ENCODE measurements at places on chromosomes 2 and 18.

- peak; percentile 74 for DNase-seq
Measured at GRCh38 chr2:235716875-235717496, 223.1 kb downstream of the AGAP1 start.

GRCh38 chr2:236661762-236662110, 92.1 kb downstream of the ACKR3 start:
- no peak for DNase-seq

GRCh38 chr18:74546751-74547530, 12.6 kb downstream of the CNDP1 start:
- no peak for DNase-seq

- no peak for DNase-seq
Measured at GRCh38 chr2:230913406-230914143, 11.5 kb downstream of the GPR55 start.

DNA sequence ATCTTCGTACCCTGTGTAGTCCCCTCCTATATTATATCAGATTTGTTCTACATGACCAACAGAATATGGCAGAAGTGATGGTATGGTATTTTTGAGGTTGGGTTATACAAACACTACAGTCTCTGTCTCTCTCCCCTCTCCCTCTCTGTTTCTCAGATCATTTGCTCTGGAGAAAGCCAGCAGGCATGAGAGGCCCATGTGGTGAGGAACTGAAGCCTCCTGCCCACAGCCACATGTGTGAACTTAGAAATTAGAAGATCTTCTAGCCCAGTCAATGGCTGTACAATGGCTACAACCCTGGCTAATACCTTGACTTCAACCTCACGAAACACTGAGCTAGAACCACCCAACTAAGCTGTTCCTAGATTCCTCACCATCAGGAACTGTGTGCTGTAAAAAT, 250.6 kb downstream of the SMAD2 start:
- DNase-seq: no peak

DNA sequence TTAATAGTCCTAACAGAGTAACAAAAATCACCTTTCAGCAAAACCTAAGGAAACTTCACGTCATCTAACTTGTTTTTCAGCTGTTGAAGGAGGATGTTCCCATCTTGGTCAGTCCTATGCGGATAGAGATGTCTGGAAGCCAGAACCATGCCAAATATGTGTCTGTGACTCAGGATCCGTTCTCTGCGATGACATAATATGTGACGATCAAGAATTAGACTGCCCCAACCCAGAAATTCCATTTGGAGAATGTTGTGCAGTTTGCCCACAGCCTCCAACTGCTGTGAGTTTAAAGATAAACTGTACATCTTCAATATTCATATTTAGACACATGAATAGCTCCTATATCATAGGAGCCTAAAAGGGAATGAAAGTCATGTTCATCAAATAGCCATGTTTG, 10.5 kb downstream of the COL3A1 start:
- no peak for DNase-seq

GRCh38 chr2:117359266-117359914, 455.1 kb upstream of the DDX18 start:
- DNase-seq: peak; percentile 80

DNA sequence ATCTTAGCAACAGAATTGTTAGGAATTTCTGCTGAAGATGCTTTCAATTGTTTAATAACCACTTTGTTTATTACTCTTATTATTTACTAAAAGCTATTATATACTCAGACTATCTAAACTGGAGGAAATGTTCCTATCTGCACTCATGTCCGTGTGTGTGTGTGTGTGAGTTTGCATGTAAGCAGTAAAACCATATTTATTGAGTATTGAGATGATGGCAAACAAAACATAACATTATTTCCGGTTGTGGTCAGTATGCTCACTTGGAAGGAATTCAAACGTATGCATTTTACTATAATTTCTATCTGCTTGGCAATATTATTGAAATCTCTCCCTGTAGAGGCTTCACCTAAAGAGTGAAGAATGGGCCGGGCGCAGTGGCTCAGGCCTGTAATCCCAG, 43.0 kb upstream of the ZNF804A start:
- DNase-seq: no peak

DNA sequence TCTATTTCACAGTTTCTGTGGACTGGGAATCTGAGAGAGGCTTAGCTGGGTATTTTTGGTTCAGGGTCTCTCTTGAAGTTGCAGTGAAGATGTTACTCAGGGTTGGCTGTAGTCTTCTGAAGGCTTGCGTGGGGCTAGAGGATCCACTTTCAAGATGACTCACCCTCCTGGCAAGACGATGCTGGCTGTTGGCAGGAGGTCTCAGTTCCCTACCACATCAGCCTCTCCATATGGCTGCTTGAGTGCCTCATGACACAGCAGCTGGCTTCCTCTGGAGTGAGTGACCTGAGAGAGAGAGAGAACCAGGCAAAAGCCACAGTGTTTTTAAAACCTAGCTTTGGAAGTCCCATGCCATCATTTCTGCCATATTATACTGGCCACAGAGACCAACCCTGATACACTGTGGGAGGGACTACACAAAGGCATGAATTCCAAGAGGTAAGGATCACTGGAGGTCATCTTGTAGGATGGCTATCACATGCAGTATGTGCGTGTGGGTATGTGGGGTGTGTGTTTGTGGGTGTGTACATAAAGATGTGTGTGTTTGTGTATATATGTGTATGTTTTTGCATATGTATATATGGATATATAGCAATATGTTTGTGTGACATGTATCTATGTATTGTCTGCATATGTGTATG, 25.1 kb downstream of the DNPEP start:
- no peak for DNase-seq

DNA sequence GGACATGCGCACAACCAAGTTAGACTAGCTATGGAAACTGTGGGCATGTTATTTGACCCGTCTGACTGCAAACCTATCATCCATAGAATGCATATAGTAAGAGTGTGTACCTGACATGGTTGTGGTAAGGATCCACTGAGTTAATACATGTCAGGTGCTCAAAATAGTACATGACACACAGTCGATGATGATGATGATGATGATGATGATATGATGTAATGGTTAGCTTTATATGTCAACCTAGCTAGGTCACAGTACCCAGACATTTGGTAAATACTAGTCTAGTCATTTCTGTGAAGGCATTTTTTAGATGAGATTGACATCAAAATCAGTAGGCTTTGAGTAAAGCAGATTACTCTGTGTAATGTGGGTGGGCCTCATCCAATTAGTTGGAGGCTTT, 204.1 kb downstream of the AFF3 start:
- no peak for DNase-seq

All from COR-L47 (cell line).